ENCODE measurements at places on chromosomes 16 and 17.
A peak's percentile ranks its signal among the peaks of the same experiment; 100 is the strongest.

- DNase-seq = no peak
Measured at GRCh38 chr17:29734640-29735039, 111.9 kb upstream of the CORO6 start.

DNA sequence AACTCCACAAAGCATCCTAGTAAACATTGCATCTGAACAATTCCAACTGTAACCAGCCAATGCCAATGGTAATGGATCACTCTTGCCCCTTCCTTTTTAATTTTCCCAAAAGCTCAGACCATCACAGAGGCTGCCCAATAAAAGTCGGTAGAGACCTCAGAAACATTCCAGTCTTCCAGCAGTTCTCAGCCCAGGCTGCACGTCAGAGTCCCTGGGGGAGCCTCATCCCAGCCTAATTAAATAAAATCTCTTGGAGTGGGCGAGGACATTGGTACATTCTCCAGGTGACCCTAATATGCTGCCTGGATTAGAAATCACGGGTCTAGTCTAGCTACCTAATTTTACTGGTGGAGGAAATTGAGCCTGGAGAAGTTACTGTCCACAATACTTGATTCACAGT is 117.1 kb upstream of the MYOCD start:
- DNase-seq = no peak

- DNase-seq = peak; percentile 17
Measured at GRCh38 chr17:62995377-62995885, 29.4 kb downstream of the TANC2 start.

- no peak for DNase-seq
Measured at GRCh38 chr16:77308163-77308561, 109.0 kb downstream of the SYCE1L start.

GRCh38 chr17:82844796-82845162 is 5.0 kb upstream of the ZNF750 start:
- no peak for DNase-seq

- no peak for DNase-seq
Measured at GRCh38 chr16:69435977-69436820, 11.8 kb downstream of the CYB5B start.

DNA sequence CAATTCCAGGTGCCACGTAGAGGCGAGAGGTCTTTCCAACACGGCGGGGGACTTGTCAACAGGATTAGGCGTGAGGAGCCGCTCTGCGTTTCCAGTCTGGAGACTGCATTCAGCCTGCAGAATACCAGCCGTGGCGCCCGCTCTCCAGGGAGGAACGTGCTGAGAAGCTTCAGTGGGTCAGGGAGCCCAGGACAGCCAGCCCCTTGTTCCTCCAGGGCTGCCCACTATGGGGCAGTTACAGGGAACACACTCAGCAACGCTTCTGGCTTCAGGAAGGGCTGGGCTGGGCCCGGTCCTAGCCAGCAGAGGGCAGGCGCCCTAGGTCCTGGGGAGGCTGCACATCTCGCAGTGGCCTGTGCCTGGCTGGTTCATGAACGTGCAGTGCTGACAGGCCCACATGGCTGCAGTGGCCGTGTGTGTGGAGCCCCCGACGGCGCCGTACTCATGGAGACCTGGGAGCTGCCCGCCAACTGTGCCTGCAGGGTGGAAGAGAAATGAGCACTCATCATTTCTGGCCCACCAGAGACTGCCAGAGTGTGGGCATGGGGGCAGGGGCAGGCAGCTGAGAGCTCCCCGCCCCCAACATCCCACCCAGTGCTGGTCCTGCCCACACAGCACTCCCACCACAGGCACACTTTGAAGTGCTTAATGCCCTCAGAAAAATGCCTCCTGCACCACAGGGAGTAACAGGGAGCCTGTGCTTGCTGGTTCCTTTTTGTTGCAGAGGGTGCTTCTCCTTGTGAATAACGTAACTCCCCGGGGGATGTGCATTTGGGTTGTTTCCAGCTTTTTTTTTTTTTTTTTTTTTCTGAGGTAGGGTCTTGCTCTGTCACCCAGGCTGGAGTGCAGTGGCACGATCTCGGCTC is 7.0 kb upstream of the FAAP100 start:
- no peak for DNase-seq

DNA sequence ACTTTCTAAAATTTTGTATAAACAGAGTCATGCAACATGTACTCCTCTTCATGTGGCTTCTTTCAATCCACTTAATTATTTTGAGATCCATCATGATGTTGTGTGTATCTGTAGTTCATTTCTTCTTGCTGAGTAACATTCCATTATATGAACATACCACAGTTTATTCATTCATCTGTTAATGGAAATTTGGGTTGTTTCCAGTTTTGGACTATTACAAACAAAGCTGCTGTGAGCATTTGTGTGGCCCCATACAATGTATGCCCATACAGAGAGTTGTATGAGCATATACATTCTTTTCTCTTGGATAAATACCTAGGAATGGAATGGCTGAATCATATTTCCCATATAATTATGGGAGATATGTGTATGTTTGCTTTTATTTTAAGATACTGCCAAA is 85.6 kb downstream of the CLEC16A start:
- DNase-seq = no peak

DNA sequence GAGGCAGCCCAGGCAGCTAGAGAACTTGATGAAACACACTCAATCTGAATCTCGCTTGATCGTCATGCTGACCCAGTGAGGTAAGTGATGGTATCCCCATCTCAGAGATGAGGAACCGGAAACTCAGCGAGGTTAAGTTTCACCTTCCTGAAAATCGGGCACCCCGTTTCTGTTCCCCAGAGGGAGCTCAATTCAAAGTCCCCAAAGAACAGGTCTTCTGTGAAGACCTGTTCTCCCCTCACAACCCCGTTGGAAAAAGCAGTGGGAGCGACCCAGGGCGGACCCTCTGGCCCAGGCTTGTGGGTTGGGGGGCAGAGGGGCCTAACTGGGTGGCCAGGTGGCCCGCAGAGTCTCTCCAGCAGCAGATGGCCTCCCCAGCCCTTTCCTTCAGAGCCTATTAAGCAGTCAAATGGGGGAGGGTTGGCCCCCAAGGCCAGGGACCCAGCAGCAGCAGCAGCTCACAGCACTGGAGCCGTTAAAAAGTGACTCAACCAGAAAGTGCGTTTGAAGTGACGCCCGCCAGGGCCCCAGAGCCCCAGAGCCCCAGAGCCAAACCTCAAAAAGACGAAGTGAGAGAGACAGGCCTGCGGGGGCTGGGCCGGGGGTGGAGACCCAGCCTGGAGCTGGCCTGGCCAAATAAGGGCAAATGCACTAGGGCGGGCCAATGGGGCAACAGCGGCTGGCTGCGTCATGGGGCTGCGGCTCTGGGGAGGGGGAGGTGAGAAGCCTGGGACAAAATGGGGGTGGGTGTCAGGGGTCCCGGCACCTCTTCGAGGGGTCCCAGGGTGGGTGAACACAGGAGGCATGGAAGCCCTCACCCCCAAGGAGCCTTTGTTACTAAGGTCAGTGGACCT is 9.2 kb upstream of the TSPOAP1 start:
- DNase-seq = peak; percentile 96

DNA sequence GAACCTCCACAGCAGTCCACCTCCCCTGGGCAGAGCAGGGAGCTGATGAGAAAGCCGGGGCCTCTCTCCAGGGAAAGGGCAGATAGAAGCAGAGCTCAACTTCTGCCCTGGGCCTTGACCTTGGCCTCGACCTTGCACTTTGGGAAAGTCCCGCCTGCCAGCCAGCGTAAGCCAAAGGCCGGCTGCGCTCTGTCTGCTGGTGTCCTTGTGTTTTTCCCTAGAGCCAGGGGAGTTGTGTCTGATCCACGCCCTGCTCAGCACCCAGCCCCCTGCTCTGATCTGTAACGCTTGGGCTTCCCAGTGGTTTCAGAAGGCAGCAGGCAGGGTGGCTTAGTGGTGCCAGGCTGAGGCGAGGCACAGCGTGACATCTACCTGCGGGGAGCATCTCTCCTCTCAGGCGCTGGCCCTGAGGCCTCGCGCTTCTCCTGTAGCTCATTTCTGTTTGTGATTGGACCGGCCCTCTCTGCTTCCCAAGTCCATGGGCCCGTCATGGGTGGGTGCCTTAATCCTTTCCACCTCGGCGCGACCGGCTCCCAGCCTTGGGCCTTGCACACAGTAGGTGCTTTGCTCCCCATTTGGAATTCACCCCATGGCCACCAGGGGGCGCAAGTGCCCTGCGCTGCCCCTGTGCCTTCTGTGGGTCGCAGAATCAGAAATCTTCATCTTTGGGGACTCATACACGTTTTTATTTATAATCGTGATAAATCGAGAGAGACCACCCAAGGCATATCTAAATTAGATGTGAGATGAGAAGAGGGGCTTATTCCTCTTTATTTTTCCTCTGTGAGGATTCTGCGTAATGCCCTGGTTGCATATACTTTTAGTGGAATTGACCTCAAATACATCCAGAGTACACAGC is 24.2 kb downstream of the SGSH start:
- no peak for DNase-seq

- DNase-seq = no peak
Measured at GRCh38 chr17:77180503-77181357, 40.0 kb downstream of the SEC14L1 start.

DNA sequence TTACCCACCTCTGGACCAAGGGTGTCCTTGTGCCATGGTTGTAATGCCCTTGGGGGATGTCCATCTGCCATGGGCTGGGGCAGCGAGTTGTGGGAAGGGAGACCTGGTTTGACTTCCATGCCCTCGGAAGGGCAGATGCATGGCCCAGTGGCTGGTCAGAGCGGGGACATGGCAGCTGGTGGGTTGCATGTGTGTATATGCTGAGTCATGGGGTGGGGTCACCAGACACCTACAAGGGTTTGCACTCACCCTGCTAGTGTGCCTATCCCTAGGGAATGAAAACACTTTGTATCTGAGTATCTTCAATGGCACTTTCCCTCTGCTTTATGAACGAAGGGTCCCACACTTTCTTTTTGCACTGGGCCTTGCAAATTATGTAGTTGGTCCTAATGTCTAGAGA is 10.6 kb upstream of the HNF1B start:
- no peak for DNase-seq

GRCh38 chr17:77453613-77454241 is 313.0 kb downstream of the SEC14L1 start:
- DNase-seq = peak; percentile 87

DNA sequence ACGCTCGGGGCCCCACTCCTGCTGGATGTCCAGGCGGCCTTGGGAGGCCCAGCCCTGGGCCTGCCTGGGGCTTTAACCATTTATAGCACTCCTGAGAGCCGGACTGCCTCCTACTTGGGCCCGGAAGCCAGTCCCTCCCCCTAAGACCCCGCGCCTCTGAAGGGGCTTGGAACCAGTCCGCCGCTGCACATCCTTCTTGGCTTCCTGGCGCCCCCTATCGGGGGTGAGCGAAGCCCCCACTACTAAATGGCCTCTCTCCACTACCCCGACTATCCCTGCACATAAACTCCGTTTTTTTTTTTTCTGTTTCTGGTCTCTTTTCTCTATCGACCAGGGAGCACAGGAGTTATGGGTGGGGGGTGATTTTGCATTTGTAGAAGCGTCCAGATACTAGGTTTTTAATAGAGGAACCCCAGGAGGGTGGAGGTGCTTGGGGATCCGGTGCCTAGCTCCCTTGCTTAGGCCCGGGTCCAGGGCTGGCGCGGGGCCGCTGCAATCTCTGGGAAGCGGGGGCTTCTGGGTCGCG is 633 bp upstream of the NOL3 start:
- no peak for DNase-seq
